CD8-positive, alpha-beta memory T cell (primary cell): ENCODE measurements at places on chromosomes 3 and 15.

- no peak for DNase-seq
Observed at GRCh38 chr3:63193647-63194046, 84.5 kb upstream of the SYNPR start.

- DNase-seq = no peak
Observed at GRCh38 chr3:119582178-119582577, 2.9 kb downstream of the ADPRH start.

DNA sequence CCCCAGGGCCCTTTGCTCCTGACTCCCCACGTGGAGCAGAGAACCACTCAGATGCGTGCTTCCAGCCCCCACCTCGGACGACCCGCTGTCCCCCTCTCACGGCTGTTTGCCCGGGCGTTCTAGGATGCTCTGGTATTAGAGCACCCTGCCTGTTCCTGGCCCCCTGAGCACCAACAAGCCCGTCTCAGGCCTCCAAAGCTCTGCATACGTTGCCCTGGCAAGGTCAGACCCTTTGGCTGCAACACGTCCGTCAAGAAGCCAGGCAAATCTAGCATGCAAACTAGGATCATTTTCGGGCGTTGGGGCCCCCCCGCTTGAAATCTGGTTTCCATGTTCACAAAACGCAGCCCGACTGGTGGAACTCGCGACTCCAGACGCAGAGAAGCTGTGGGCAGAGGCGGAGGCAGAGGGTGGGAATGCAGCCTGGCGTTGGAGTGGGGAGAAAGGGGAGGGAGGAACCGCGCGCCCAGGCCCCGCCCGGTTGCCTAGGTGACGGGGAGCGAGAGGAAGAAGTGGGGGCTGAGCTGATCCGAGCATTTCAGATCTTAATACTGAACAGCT is 86.2 kb upstream of the PIAS1 start:
- DNase-seq = peak; percentile 48

GRCh38 chr3:14403619-14404155 is 1.3 kb downstream of the SLC6A6 start:
- DNase-seq = no peak

GRCh38 chr3:21054064-21054463 is 696.9 kb downstream of the ZNF385D start:
- no peak for DNase-seq

DNA sequence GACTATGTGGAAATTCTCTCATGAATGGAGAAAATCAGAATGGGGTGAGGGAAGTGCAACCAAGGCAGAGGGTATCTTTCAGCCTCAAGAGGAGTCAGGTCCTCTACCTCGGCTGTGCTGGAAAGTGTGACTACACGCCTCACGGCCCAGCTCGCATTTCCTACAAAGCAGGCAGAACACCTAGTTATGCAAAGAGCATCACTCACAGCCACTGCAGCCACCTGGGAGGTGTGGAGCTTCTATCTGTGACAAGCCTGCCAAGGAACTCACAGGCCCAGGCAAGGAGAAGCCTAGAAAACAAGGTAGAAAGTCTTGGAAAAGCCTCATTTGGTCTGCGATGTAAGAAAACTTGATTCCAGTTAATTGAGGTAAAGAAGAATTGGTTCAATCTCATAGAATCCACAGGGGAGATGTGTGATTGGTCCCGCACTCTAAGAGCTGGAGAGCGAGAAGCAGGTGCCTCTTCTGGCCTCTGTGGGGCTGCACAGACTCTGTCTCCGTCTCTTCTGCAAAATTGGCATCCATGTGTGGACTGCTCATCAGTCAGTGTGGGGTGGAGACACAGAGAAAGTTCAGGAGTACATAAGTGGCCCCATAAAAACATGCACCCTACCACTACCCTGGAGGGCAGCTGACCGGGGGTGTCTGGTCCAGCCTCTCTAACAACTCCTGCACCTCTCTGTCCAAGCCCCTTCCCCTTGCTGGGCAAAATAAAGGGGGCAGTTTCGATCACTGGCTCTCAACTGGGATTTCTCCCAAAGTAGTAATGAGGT is 76.8 kb downstream of the TAMM41 start:
- DNase-seq = no peak
